Bronchial epithelial cell (primary cell): ENCODE measurements at places on chromosomes 3 and 15. TPM values are rescaled to one million over a fixed set of nuclear protein-coding genes. Genes with fewer than 3 reads are reported as not detected.

GRCh38 chr15:78072080-78072892 is 5.2 kb downstream of the TBC1D2B start:
- peak; percentile 21 for DNase-seq

GRCh38 chr3:82676356-82677026 is 915.0 kb upstream of the GBE1 start:
- peak; percentile 71 for DNase-seq

- DNase-seq: no peak
These were observed 22.0 kb upstream of the SPTSSB start for GRCh38 chr3:161393310-161393709.

DNA sequence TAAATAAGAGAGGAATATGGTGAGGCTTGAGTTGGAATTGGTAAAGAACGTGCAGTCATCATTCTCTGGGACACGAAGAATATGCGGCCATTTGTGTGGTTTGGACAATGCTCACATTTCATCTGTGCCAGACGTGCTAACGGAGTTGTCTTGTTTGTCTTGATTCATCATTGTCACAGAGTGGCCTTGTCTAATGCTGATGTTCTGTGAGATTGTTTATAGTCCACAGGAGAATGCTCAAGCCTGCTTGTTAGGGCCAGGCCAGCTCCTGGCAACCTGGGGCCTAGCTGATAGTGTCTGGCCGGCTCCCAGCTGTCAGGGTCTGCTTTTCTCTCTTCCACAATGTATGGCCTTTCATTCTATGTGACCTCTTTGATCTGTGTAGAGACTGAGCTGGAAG is 384.7 kb downstream of the EDEM1 start:
- no peak for DNase-seq

DNA sequence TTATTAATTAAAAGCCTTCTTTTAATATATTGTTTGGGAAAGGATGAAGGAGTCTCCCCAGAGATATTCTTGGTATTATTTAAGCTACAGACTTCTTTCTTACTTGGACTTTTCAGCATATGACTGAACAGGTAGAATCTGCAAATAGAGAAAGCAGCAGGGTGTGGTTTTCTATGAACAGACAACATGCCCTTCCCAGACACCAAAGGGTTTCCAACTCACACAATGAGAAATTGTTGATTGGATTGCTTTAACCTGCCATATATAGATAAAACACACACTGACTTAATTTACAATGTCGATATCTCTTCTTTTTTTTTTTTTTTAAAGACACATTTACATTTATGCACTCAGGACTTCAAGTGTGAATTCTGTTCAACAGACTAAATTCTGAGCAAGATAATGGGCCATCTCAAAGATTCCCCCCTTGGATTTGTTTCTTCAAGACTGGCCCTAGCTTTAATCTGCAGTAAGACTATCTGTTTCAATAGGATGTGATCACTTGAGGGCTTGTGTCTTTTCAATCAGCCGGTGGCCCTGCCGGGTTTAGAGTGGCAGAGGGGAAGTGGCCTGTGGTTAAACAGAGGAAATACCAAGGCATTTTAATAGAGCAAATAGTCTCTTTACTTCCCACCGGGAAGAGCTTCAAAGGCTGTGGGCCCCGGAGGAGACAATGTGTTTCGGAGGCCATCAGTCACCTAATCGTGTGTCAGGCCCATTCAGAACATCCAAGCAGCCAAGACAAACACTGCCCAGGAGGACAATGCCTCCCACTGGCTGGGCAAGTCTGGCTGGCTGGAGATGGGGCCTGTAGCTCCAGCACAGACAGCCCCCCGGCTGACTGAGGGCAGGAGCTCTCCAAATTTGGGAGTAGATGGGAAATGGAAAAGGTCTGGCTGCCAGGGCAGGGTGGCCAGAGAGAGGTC is 6.1 kb downstream of the IL17RD start:
- DNase-seq: no peak

Gene CLDN11
- 0.26 and 4.2 TPM in 2 replicates for total RNA-seq

Gene RLBP1
- not detected in 2 replicates for total RNA-seq

DNA sequence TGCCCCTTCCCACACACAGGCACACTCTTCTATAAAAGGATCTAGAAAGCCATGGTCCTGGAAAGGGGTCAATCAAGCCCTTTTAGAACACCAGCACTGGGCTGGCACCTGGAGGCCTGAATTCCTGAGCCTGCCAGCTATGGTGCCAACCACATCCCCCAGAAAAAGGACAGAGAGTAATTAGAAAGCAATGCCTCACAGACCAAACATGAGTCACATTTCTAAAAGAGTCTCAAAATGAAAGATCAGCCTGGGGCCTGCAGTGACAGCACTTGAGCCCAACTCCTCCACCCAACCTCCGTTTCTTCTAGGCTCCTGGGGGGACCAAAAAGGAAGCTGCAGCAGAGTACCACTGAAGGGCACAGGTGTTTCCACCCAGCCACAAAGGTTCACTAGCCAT is 14.1 kb downstream of the MYLK start:
- DNase-seq: peak; percentile 68

DNA sequence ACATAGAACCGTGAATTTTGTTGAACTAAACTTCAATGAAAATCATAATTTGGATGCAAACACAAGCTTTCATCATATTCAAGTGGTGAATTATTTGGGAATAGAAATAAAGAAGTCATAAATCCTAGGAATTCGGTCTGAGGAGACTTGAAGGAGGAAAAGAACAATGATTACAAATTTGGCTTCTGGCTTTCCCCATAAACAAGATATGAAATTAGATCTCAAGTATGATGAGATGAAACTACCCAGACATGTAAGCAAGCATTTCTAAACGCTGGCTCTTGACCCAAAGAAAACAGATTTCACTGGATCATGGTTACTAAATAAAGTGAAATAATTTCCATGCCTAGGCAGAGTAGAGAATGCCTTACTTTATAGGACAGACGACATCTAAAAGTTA is 146.9 kb upstream of the LRTM1 start:
- no peak for DNase-seq

DNA sequence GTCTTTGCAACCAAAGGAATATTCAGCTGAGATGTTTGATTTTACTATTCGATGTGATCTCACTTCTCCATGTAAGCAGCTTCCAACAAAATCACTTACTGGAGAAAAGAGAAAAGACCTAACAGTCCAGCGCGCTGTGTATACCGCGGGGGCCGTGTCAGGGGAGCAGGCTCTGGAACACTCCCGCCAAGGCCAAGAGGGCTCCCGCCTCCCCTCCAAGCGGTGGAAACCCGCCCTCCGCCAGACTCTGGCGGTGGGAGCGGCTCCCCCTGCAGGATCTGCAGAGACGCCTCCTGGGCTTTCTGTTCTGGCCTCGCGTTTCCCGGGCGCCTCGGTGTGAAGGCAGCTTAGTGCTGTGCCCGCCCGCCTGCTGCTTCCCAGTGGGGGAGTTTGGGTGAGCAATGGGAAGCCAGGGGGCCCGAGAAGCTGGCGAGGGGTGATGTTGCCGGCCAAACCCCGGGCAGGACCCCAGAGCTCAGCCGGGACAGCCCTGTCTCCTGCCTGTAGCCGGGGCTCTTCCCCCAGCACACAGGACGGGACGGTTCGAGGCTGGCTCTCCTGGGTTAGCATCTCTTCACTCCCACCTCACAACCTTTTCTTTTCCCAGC is 36.3 kb downstream of the CHST14 start:
- DNase-seq: peak; percentile 34

GRCh38 chr3:107367353-107367752 is 9.9 kb upstream of the CCDC54 start:
- DNase-seq: peak; percentile 86

DNA sequence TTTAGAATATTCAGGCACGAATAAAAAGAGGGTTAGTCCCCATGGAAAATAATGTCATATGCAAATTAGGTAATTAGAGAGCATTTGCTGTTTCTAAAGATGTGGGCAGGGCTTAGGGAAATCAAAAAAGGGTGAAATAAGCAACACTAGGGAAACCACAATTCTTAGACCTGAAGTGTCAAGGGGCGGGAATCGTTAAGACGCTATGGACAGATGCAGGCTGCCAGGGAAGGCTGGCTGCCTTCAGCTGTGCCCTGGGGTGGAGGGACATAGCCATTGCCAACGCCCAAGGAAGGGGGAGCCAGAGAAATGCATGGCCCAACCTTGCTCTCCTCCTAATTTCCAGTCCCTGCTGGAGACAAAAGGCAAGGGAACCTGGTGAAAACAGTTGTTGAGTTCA is 141.7 kb upstream of the PROK2 start:
- no peak for DNase-seq

- DNase-seq: peak; percentile 33
These were observed 154.3 kb downstream of the PLCL2 start for GRCh38 chr3:17038900-17039553.

GRCh38 chr3:1380926-1381646 is 288.3 kb downstream of the CNTN6 start:
- no peak for DNase-seq

Gene ERICH6
- under 0.01 TPM in 1 of 2 replicates, not detected in the other for total RNA-seq

GRCh38 chr15:56148064-56148463 is 95.6 kb downstream of the RFX7 start:
- no peak for DNase-seq

DNA sequence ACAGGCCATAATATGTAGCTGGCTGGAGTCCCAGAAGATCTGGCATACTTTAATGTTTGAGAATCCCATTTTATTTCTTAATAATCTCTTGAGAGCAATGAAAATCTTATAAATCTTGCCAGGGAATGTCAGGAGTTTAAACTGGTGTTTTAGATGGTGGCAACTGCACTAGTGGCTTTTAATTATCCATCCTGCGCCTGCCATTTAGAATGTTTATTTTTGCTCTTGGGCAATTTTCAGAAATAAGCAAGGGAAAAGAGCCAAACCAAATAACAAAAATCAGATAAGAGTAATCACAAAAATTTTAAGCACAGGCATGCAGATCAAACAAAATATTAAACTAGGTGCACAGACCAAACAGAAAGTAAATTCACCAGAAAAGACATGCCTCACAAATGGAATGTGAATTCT is 41.9 kb upstream of the UBP1 start:
- no peak for DNase-seq

Gene CCR5
- not detected in 2 replicates for total RNA-seq

Gene LDHAL6B
- total RNA-seq: not detected in 2 replicates

Gene SLCO3A1
- total RNA-seq: 3.8 and 4.5 TPM in 2 replicates

Gene AADACL2
- total RNA-seq: not detected in 2 replicates
